ENCODE measurements at places on chromosomes 5 and 9.

GRCh38 chr5:120150770-120151169 is 313.3 kb upstream of the PRR16 start:
- no peaks in the 10 kb centered on the region for H3K36me3 ChIP-seq
- H3K4me1 ChIP-seq = no peaks in the 10 kb centered on the region
- no peaks in the 10 kb centered on the region for H3K27me3 ChIP-seq
- no peak overlapping the region for H3K27ac ChIP-seq

- peak overlapping the region; percentile 70 for H3K27ac ChIP-seq
- no peaks in the 10 kb centered on the region for H3K36me3 ChIP-seq
- H3K27me3 ChIP-seq = no peaks in the 10 kb centered on the region
- no peak overlapping the region for H3K4me3 ChIP-seq
- DNase-seq = no peak
Measured at GRCh38 chr5:137055271-137055872, 443.8 kb downstream of the SPOCK1 start.

GRCh38 chr5:140042643-140043507 is at the start of gene NRG2:
NRG2 (minus strand) TSS chr5:140043299.
- H3K36me3 ChIP-seq = no peaks in the 10 kb centered on the region
- no peak for DNase-seq
- peak within 1 kb of the TSS; percentile 56 for H3K4me3 ChIP-seq
- no peaks in the 10 kb centered on the region for H3K27me3 ChIP-seq
- peak within 1 kb of the TSS; percentile 74 for H3K27ac ChIP-seq

- H3K27ac ChIP-seq = no peak overlapping the region
- no peak for DNase-seq
Measured at GRCh38 chr5:76413746-76414145, 10.7 kb downstream of the IQGAP2 start.

- H3K27me3 ChIP-seq = no peaks in the 10 kb centered on the region
- no peak for DNase-seq
- no peaks in the 10 kb centered on the region for H3K4me1 ChIP-seq
- no peaks in the 10 kb centered on the region for H3K36me3 ChIP-seq
- no peak overlapping the region for H3K4me3 ChIP-seq
Measured at GRCh38 chr5:80620211-80620610, 34.2 kb upstream of the MSH3 start.

- no peaks in the 10 kb centered on the region for H3K36me3 ChIP-seq
- no peak for DNase-seq
Measured at GRCh38 chr9:131578021-131578420, 32.7 kb downstream of the PRRT1B start.

GRCh38 chr5:151870820-151871219 is 53.8 kb downstream of the GLRA1 start:
- no peak overlapping the region for H3K27ac ChIP-seq
- H3K36me3 ChIP-seq = no peaks in the 10 kb centered on the region
- no peaks in the 10 kb centered on the region for H3K27me3 ChIP-seq
- DNase-seq = no peak
- no peaks in the 10 kb centered on the region for H3K4me1 ChIP-seq

GRCh38 chr5:180013678-180014077 is 57.9 kb downstream of the RNF130 start:
- no peaks in the 10 kb centered on the region for H3K36me3 ChIP-seq
- no peak for DNase-seq
- no peak overlapping the region for H3K27ac ChIP-seq
- H3K4me1 ChIP-seq = no peaks in the 10 kb centered on the region
- H3K4me3 ChIP-seq = no peak overlapping the region

Measured in breast epithelium (tissue), 4 donors.